ENCODE measurements at places on chromosomes 12 and 14.

DNA sequence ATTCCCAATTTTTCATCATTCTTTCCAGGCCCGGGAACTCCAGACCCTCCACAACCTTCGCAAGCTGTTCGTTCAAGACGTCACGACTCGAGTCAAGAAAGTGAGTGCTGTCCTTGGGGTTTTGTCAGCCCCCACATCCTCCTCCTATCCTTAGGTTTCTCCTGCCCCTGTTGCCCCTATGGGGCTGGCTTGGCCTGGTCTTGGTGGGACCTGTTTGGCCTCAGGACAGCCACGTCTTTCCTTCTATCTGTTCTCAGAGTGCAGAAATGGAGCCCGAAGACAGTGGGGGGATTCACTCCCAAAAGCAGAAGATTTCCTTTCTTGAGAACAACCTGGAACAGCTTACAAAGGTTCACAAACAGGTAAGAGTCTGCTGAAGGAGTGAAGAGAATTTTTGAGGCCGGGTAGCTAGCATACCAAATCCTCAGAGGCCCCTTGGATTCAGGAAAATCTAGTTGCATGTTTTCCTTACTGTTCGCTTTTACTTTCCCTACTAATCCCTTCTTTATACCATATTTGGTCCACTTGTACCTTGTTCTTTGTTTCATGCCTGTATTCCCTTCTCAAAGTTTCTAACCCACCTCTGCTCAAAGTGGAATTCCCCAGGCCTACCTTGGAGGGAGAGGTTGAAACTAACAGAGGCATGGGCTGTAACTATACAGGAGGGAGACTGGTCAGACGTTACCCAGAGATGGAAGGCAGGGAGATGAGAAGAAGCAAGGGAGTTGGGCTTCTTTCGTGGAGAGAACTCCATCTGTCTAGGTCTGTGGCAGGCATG lies 12.8 kb upstream of the PIP4K2C start:
- DNase-seq = no peak

DNA sequence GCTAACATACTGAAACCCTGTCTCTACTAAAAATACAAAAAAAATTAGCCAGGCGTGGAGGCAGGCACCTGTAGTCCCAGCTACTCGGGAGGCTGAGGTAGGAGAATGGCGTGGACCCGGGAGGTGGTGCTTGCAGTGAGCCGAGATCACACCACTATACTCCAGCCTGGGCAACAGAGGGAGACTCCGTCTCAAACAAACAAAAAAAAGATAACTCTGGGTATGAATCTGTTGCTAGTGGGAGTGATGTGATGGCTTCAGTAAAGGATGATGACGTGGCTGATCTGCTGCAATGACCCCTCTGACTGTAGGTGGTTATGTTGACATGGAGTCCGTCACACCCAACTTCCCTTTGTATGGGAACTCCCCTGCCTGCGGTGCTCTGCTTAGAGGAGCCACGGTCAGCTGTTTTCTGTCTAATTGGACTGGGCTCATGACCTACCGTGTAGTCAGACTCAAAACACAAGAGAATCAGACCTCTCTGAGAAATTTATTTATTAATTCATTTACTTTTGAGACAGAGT lies 59.1 kb upstream of the MED13L start:
- DNase-seq = no peak

DNA sequence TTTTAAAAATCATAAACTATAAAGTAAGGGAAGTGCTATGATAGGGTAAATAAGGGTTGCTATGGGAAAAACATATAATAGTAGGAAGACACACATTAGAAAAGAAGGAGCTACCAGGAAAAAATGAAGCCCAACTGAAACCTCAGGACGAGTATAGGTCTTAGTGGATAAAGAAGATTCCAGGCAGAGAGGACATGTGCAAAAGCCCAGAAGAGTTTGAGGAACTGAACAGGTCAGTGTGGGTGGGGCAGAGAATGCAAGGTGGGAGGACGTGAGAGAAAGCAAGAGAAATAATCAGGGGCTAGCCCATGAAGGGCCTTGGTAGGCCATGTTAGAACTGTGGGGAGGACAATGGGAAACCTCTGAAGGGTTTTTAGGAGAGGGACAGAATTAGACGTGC lies 109.5 kb downstream of the DENND5B start:
- no peak for DNase-seq

DNA sequence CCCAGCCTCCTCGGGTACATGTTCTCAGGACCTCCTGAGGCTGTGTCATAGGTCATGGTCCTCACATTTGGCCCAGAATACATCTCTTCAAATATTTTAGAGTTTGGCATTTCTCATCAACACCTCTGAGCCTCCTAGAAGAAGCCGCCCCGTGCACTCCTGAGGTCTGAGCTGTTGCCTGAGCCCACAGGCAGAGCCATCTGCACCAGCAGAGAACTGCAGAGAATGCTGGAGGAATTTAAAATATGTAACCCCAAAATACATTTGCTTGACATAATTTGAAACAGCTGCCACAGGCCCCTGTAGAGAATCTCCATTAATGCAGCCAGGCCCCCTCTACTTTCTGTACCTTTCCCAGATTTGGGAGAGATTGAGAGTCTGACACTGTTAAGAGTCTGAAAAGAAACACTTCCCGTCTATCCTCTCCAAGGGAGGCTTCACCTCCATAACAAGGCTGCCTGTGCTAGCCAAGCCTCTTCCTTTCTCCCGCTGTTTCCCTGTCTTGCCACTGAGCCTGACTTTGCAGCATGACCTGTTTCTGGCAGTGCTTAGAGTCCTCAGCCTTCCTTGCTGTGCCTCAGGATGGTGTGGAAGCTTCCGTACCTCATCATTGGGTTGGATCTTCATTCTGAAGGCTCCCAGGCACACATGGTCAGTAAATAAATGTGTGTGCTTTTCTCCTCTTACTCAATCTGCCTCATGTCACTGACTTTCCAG lies 95.4 kb upstream of the SFSWAP start:
- DNase-seq = no peak

DNA sequence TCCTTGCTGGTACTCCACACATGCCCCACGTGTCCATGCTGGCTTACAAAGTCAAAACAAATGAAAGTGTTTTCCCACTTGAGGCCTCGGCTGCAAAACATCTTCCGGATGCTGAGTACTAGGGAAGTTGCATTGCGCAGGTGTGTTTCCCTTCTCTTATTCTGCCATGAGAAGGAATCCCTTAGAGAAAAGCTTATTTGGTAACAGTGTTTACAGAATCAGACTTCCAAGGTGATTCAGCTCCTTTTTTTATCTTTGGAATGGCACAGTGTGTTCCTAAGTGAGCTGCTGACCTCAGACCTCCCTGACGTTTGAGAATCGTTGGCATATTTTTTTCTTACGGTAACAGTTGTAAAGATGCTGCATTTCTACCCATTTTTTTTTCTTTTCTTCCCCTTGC lies 211.3 kb downstream of the ESR2 start:
- DNase-seq = no peak

DNA sequence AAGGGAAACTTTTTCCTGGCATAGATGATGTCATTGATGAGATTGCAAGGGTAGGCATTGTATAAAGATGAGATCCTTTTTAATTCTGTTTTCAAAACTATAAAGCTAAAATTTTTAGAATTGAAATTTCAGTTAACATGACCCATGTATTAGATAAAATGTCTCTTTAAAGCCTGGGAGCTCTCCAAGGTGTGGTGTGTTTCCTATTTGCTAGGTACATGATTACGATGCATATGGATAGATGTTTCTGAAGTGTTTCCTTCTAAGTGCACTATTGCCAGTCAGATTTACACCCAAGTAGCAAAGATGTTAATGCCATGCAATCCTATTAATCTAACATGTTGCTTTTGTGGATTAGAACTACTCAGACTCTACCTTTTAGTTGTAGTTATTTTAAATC lies 834.7 kb downstream of the DIO2 start:
- DNase-seq = no peak

- DNase-seq = no peak
Measured at GRCh38 chr14:61179061-61179690, 102.0 kb downstream of the TMEM30B start.

Measured in DND-41 (cell line).